ENCODE measurements at places on chromosomes 2 and 18.
A peak's percentile ranks its signal among the peaks of the same experiment; 100 is the strongest.

GRCh38 chr2:113111823-113112287 is 15.5 kb upstream of the IL1RN start:
- DNase-seq = peak; percentile 89

DNA sequence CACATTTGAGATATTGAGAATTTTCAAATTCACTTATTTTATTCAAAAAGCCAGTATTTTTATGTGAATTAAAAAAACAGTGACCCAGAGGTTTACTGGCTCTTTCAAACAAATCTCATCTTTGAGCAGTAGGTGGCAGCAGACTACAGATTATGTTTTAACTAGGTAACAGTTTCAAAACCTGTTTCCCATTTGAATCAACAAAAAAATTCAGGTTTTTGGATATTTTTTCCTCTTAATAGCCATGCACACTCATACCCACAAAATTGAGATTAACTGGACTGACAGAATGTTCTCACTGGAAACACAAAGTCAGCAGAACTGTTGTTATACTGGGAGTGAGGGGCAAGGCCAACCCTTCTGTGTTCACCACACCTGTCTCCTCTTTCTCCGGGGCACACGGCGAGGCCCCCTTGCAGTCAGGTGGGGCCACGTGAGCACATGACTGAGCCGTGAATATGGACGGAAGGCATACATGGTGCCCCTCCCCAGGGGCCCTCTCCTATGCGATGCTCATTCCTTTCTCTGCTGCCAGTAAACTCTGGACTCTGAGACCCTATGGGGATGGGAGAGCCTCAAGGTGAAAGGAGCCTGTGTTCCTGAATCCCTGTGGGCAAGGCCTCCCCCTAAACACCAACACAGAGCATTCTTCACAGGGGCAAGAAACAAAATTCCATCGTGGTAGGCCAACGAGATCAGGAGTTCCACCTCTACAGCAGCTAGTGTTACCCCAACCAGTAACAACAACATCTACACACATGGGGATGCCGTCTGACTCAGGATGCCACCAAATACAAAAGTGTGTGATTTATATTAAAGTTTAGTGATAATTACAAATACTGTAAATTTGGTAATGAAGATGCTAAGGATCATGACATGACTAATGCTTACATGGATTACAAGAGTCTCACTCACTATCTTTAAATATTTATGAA is 80.4 kb downstream of the LPIN2 start:
- peak; percentile 47 for DNase-seq

DNA sequence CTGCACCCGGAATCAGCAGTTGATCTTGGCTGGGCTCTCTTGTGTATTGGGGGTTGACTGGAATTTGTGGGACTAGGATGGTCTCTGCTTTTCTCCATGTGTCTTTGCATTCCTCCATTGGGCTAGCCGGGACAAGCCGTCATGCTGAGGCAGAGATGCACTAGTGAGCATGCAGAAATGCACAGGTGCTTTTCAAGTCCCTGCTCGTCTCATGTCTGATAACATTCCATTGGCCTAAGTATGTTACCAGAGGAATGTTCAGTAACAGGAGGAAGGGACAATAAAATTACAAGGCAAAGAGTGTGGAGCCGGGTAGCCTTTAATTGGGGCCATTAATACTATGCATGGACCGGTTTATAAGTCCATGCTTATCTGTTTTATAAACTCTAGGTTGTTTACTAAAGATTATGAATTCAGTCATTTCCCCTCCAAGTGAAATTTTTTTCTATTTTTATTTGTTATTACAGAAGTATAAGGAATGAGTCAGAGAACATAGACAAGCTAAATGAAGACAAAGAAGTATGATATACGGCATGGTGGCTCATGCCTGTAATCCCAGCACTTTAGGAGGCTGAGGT is 24.4 kb upstream of the AAK1 start:
- no peak for DNase-seq

DNA sequence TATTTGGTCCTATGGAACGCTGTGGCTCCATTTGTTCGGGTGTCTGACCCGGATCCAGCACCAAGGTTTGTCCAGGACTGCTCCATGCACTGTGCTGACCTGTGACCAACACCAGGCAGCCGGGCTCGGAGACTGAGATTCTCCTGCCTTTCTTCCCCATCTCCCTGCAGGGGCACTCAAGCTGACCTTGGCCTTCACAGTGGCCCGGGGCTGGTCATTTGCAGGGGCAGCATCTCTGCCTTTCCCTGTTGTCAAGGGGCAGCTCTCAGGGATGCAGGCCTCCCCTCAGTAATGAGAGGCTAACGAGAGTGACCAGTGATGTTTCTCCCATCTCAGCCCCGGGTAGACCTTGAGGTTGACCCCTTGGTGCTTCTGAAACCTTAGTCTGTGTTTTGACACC is 27.5 kb downstream of the MOCOS start:
- no peak for DNase-seq

DNA sequence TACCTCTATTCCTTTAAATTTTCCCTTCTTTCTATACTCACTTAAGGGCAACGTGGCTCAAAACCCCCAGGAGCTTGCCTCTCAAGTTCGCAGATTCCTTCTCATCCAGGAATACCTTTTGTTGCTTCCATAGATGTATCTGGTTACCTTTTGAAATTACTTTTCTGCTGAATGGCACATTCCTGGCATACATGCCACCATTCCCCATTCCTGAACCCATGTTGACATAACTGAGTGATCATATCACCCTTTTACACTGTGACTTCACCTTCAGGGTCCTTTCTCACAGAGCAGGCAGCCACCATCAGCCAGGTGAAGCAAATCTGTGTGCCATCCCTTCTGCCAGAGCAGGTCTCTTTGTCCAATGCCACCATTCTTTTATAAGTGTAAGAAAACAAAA is 615.8 kb downstream of the ARHGAP15 start:
- DNase-seq = no peak
